ENCODE measurements at places on chromosomes 5 and 9.

GRCh38 chr5:13956471-13956870 is 12.0 kb upstream of the DNAH5 start:
- no peak for DNase-seq

DNA sequence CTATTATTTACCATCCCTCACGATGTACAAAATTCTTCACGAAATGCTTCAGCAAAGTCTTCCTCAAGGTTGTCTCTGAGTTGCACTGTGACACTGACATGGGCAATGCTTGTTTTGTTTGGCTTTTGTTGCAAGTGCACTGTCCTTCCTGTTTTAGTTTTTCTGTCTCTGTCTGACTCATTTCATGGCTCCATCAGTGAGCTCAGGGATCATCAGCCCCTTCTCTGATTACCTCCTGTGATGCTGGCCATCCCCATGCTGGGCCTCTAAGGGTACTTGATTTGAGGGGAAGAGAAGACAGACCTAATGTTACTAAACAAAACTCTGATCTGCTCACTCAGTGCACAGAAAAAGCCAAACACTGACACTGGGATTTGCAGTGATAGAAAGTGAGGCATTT is 37.6 kb upstream of the STX17 start:
- no peak for DNase-seq

DNA sequence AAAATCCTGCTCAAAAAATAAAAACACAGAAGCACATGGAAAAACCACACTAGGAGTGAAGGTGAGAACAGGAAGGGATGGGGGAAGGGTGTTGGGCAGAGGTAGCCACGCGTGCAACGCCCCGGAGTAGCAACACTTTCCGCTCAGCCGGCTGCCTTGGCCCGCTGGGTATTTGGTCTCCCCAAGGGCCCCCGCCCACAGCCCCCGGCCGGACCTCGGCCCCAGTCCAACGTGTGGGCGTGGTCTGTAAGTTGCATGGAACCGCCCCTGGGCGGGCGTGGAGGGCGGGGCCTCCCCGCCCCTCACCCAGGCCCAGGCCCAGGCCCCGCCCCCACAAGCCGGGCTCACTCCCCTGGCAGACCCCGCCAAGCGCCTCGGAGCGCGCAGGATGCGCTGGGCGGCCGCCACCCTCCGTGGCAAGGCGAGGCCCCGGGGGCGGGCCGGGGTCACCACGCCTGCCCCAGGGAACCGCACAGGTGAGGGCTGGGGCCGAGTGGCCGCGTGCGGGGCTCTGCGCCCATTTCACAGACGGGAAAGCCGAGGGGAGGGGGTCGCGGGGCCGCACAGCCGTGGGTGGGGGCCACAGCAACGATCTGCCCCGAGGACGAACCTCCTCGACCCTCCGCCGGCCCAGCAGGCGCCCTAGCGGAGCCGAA is at the start of gene SUSD3:
Gene SUSD3 (plus strand): TSS at position 347 of the 656 bp plus-strand sequence. CDS start 42 bp downstream, at position 389.
- DNase-seq, result no peak

GRCh38 chr5:116516021-116516420 is 58.6 kb downstream of the SEMA6A start:
- DNase-seq, result no peak

- no peak for DNase-seq
Observed at GRCh38 chr5:35482167-35482755, 135.4 kb upstream of the SPEF2 start.

- no peak for DNase-seq
Observed at GRCh38 chr9:93346231-93347112, 105.0 kb upstream of the FAM120A start.

DNA sequence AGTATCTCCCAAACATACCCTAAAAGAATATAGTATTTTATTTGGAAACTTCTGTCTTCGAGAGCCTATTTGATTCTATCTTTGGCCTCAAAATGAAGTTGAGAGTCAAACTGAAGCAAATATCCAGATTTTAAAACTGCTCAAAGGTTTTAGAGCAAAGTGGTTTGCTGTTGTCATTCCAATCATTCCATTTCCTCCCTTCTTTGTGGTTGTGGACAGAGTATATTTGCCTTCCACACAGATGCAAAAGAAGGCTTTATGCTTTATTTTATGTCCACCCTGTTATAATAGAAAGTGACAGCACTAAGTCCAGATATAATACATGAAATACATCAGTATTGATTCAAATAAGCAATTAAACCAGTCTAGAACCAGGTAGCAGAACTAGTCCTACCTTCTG is 12.4 kb downstream of the GZMK start:
- DNase-seq, result no peak

GRCh38 chr5:172954751-172955159 is 4.5 kb upstream of the RPL26L1 start:
- DNase-seq, result no peak

DNA sequence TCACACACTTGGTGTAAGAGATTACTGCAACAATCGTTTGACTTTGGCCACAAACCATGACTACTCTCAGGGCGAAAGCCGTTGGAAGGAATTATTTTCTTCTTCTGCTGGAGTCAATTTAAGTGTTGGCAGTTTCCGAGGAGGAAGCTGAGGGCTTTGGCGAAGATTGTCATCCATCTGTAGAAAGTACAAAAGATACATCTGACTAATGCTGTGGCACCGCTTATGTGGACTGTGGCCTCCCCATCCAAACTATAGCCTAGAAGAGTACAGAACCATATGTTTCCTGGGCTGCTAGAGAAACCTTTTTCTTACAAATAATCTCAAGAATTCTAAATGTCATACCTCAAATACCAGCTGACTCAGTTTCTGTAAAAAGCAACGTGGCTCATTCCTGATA is 7.4 kb downstream of the MTX3 start:
- DNase-seq, result no peak

- no peak for DNase-seq
Observed at GRCh38 chr5:67496051-67496450, 299.5 kb upstream of the CD180 start.

DNA sequence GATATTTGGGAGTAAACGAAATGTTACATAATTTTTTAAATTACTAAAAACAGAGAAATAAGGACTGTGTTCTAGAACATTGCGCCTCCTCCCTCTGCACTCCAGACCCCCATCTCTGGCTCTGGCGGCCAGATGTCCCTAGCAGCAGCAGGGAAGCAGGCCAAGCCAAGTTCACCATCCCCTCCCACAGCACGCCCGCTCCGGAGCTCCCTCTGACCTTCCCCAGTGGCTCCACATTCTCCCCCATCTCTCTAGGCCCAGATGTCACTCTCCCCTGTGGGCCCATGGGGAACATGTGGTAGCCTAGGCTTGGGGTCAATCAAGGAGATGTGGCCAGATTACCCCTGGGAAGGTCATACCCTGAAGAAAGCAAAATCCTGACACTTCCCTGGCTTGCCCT is 6.3 kb upstream of the WNK2 start:
- no peak for DNase-seq

DNA sequence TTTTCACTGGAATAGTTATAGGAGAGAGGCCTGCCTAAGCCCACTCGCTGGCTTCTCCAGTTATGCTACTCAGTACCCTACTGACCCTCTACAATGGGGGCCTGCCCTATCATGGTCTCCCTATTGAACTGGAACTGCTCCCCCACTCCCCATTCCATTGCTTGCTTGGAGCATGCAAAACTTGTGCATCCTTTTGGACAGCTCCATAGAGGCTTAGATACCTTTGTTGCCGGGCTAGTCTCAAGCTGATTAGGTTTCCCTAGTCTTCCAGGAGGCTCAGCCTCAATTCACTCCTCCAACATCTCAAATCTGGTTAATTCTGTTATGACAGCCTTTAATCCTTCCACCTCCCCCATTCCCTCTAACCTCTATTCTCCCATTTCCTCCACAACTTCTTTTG is 39.9 kb downstream of the KIF24 start:
- no peak for DNase-seq

DNA sequence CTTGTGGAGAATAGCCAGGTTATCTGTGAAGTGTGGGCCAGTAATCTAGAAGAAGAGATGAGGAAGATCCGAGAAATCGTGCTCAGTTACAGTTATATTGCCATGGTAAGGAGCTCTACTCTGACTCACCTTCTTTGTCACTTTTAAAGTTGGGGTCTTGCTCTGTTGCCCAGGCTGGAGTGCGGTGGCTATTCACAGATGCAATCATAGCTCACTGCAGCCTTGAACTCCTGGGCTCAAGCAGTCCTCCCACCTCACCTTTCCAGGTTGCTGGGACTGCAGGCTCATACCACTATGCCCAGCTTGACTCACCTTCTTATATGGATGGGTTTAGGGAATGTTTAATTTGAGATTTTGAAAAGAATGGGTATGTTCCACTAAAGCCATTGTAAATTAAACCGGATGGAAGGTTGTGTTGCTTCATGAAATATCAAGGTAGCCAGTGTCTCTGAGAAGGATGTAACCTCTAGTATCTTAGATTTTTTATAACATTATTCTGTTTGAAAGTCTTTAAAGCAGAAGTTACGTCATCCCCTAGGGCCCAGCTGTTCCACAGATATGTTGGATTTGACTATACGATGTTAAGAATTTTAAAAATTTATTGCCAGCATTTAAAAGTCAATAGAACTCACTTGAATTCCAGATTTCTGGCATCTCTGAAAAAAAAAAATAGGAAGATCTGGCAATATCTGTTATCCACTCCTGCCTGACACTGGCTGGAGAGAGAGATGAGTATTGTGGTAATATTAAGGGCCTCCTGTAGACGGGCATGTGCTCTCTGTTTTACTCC is 5.1 kb downstream of the CNOT8 start:
- DNase-seq, result no peak

- no peak for DNase-seq
Observed at GRCh38 chr5:114419959-114420358, 58.1 kb downstream of the KCNN2 start.

GRCh38 chr9:34098307-34098706 is 28.2 kb downstream of the DCAF12 start:
- peak; percentile 94 for DNase-seq

DNA sequence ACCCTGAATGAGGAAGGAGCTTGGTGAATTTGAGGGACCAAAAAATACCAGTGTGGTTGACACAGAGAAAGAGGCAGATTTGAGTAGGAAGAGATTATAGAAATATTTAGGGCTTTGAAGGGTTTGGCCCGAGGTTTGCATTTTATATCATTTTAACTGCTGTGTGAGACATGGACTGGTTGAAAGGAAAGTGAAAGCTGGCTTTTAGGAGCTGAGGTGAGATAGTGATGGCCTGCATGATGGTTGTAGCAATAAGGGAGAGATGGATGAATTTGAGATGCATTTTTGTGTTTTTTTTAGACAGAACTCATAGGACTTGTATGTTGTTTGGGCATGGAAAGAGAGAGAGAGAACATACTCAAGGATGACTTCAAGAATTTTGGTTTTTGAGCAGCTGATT is 21.7 kb downstream of the FER start:
- no peak for DNase-seq

- DNase-seq, result no peak
Observed at GRCh38 chr5:38673671-38674071, 117.2 kb upstream of the LIFR start.

- DNase-seq, result no peak
Observed at GRCh38 chr5:8034852-8035251, 165.9 kb downstream of the MTRR start.

GRCh38 chr5:15683332-15683731 is 183.4 kb downstream of the FBXL7 start:
- DNase-seq, result no peak

DNA sequence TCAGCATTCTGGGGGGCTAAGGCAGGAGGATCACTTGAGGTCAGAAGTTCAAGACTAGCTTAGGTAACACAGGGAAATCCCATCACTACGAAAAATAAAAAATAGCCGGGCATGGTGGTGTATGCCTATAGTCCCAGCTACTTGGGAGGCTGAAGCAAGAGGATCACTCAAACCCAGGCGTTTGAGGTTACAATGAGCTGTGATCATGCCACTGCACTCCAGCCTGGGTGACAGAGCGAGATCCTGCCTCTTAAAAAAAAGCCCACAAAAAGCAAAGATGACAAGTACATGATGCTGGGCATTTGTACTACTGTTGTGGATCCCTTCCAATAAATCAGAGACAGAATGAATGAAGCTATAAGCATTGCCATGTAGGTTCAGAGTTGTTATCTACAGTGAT is 320.1 kb upstream of the PANK3 start:
- DNase-seq, result no peak

- DNase-seq, result no peak
Observed at GRCh38 chr5:53892224-53892623, 331.8 kb downstream of the NDUFS4 start.

DNA sequence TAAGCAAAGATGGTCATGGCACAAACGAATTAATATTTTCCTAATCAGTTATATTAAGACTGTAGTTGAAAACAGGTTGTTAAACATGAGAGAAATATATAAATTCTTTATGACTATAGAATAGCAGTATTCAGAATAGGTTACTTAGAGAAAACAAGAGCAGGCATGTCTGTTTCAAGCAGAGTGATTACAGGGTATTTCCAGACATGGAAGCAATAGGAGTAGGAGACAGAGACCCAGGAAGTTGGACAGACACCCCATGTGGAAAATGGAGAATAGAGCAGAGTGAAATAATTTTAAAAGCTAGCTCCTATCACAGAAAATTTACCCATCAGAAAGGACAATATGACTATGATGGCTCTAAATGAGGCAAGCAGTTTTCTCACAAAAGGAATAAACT is 111.5 kb downstream of the IZUMO3 start:
- DNase-seq, result no peak

- DNase-seq, result no peak
Observed at GRCh38 chr9:36345103-36345846, 54.8 kb downstream of the RNF38 start.

DNA sequence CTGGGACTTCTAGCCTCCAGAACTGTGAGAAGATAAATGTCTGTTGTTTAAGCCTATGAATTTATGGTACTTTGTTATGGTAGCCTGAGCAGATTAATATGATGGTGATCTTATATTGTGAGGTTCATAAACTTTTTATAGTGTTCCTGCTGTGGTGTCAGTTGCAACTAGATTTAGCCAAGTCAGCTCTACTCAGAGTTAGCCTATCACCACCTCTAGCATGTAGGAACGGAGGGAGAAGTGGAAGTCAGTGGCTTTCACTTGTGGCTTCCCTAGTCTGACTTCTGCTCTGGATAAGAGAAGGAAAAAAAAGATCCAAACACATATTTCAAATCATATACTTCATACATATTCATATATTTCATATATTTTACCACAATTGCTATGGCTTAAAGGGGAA is 6.6 kb downstream of the POC5 start:
- no peak for DNase-seq

DNA sequence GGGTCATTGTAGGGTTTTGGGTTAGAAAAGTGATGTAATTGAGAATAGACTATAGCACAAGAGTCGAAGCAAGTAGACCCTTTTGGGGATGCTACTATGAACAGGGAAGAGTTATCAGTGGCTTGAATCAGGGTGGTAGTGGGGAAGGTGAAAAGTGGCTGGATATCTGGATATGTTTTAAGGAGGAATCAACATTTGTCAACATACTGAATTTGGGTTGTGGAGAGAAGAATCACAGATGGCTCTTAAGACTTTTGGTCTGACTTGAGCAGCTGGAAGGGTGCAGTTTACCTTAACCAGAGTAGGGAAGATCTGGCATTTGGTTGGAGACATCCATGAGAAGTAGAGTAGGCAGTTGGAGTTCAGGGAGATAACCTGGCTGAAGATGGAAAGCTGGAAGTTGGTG is 38.5 kb upstream of the FCHO2 start:
- DNase-seq, result no peak

GRCh38 chr5:29261213-29261612 is 1932.3 kb upstream of the CDH6 start:
- DNase-seq, result no peak

GRCh38 chr5:107878661-107879060 is 207.9 kb upstream of the EFNA5 start:
- DNase-seq, result no peak

GRCh38 chr5:33363537-33363936 is 77.2 kb upstream of the TARS1 start:
- no peak for DNase-seq
